ENCODE measurements at places on chromosomes 11 and 22.

GRCh38 chr11:76282811-76283595 lies 76.7 kb upstream of the WNT11 start:
- DNase-seq: no peak

- no peak for DNase-seq
Measured at GRCh38 chr11:105774899-105775298, 165.0 kb downstream of the GRIA4 start.

DNA sequence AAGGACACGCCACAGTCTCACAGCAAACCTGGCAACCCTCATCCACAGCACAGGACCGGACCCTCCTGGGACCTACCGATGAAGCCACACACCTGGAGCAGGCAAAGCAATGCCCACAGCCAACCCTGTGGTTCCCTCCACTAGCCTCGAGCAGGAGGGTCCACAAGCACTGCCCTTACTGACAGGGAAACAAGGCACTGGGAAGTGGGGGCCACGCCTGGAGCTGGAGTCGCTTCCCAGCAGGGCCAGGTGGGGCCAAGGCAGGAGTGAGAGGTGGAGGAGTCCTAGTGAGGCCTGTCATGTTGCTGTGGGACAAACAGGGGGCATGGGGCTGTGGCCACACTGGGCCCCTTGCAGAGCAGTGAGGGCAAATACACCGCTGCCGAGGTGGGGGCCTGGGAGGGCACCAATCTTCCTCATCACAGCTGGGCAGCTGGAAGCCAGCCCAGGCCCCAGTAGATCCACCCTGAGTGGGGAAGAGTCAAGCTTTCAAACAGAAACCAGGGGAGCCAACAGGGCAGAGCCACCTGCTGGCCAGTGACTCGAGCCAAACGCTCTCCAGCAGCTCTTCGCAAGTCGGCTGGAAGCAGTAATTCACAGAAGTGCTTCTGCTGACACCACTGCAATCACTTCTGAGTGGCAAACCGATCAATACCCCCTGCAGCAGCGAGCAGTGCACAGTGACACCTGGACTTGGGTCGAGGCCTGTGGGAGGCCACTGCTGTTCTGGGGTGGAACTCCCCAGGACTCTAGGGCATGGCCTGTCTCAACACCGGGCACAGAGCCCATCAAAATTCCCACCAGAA lies 13.7 kb downstream of the SULT4A1 start:
- DNase-seq: no peak

DNA sequence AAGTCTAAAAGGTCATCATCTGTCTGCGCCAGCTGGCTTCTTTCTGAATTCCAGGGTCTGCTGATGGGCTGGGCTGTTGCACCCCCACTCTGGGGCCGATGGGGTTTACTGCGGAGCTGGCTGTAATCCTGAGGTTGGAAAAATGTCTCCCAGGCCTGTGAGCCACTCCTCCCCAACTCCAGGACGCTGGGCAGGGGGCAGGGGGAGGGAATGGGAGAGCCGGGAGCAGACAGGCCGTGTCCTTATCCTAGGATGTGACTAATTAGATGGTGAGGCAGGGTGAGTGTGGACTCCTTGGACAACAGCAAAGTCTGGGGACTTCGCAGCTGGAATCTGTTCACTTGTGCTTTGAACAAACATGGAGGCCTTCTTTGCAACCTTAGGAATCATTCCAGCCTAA lies 48.7 kb downstream of the LRRC32 start:
- DNase-seq: no peak

- no peak for DNase-seq
Measured at GRCh38 chr22:23722724-23723123, 28.2 kb downstream of the ZNF70 start.

- DNase-seq: no peak
Measured at GRCh38 chr22:47090591-47091245, 328.3 kb downstream of the TBC1D22A start.

- DNase-seq: peak; percentile 2
Measured at GRCh38 chr11:61332281-61332796, 566 bp downstream of the DDB1 start.

DNA sequence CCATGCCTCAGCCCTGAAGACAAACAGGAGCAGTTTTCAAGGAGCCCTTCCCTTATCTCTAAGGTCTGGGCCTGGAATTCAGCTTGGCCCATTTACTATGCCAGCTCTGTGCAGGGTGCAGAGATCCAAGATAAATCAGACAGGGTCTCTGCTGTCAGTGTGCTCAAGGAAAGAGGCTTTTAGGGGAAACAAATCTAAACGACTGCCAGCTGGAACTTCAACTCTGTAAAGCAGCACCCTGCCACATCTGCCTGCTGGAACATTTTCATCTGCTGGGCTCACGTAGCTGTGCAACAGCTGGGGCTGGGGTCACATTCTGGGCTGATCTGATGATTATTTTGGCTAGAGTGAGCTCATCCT lies 19.8 kb upstream of the EHF start:
- no peak for DNase-seq

DNA sequence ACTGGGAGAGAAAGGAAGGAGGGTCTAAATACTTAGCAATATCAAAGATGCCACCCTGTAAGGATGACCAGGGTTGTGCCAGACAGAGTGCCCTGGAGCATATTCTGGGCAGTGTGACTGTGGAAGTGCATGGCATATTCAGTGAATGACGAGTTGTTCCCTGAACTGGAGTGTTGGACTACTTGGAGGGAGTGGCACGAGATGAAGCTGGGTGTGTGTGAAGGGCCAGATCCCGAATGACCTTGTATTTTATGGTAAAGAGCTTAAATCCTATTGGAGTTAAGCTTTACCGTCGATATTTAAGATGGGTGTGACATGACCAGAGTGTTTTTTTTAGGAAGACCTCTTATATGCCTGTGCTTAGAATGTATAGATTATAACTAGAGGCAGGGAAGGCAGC lies 48.8 kb downstream of the STIM1 start:
- no peak for DNase-seq

DNA sequence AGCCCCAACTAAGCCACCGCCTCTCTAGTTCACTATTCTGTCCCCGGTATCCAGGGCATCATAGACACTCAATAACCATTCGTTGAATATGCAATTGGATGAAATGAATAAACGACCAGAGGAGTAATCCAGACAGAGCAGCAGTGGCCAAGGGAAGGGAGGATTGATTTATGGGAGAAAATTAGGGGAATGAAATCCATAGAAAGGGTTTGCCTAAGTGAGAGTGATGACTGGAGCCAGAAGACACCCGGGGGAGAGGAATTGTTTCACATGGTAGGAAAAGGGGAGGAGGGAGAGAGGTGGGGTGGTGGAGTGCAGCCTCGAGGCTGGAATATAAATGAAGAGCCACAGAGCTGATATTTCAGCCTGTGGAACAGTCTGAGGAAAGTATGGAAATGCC lies 168.2 kb downstream of the COMMD9 start:
- no peak for DNase-seq

GRCh38 chr11:63567044-63567840 lies 4.1 kb upstream of the PLAAT2 start:
- peak; percentile 84 for DNase-seq

GRCh38 chr11:108891909-108892511 lies 227.1 kb downstream of the DDX10 start:
- no peak for DNase-seq

GRCh38 chr22:30650508-30651116 lies 15.0 kb downstream of the SLC35E4 start:
- no peak for DNase-seq

GRCh38 chr11:46480166-46480726 lies 88.7 kb upstream of the CHRM4 start:
- no peak for DNase-seq

DNA sequence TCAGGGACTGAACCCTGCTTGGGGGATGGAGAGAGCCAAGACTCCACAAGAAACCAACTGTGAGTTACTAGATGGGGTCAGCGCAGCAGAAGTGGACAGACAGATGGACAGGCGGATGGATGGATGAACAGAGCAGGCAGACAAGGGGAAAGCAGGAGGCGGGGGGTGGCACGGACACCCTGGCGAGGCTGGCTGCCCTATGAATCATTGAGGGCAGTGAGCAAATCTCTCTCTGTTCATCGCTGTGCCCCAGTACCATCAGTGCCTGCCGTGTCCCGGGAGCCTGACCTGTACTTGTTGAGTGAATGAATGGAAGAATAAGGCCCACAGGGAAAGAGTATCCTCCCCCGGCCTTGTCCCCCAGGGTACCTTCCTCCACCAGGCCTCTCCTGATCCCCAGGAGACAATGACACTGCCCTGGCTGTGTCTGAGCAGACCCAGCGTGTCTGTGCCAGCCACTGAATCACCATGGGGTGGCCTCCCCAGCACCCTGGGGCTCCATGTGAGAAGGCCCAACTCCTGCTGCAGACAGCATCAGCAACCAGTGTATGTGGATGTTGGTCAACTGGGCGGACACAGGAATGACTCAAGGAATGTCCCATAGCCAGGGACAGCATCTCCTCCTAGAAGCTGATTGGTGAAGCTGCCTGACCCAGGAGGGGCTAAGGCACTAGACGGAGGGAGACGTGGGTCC lies 5.1 kb upstream of the KLHL35 start:
- DNase-seq: no peak

DNA sequence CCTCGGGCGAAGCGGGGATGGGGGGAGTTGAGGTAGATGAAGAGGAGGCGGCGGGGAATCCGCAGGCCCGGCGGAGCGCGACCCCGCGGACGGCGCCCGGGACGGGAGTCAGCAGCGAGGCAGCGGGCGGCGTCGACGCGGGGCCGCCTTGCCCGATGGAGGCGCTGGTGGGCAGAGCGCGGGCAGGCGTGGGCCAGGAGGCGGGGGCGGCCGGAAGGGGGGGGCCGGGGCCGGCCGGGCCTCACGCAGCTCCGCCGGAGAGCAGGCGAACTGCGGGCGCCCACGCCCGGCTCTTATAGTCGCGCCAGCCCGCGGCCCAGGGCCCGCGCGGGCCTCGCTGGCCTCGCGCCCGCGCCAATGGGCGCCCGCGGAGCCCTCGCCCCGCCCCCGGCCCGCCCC lies at the start of gene IGF2:
Gene IGF2, minus strand, starts transcription at position 267 of the 399 bp plus-strand sequence. CDS start 3,866 bp downstream, outside the sequence.
- no peak for DNase-seq

GRCh38 chr11:11313426-11313825 lies 39.6 kb downstream of the CSNK2A3 start:
- DNase-seq: peak; percentile 83

GRCh38 chr11:12963051-12963450 lies 46.1 kb upstream of the RASSF10 start:
- DNase-seq: no peak

DNA sequence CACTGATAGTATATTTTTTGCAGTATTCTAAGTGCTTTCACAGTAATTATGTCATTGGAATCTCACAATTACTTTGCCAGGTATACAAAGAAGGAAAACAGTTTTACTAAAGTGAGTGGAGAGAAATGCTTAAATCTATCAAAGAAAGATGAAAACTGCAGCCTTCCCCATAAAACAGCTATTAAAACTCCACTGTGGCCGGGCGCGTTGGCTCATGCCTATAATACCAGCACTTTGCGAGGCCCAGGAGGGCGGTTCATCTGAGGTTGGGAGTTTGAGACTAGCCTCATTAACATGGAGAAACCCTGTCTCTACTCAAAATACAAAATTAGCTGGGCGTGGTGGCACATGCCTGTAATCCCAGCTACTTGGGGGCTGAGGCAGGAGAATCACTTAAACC lies 19.1 kb downstream of the OR51E1 start:
- no peak for DNase-seq

- DNase-seq: no peak
Measured at GRCh38 chr22:42803389-42803788, 53.7 kb downstream of the ARFGAP3 start.

- DNase-seq: no peak
Measured at GRCh38 chr11:106642331-106642730, 375.9 kb downstream of the GUCY1A2 start.

DNA sequence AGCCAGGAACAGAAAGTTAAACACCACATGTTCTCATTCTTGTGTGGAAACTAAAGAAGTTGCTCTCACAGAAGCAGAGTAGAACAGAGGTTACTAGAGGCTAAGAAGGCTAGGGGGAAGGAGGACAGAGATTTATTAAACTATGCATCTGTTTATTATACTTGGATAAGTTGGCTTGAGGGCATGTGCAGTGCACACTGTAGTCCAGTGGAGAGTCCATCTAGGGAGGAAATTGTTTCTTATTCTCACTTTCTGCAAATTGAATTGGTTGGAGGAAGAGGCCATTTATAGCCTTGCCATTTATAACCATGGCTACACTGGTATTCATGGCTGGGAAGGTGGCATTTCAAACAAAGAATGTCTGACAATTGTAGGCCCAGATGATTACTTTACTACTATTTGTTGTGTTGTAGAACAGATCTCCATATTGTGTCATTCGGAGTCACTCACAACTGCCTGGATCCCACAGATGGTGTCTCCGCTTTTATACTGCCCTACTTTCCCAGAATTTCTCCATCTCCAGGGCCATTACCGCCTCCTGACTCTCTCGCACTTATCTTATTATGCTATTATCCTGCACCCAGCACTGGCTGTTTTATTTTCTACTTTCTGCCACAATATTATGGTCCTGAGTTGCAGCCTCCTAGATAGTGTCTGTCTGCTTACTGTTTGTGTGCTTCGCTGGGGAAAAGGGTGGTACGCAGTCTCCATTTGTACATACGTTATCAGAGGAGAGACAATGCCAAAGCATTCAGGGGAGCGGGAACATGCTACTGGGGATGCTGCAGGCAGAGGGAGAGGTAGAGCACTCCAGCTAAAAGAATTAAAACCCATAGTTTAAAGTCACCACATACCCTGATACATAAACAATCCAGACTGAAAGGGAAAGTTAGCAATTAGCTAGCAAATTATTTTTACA lies 169.3 kb upstream of the BLID start:
- DNase-seq: no peak

- no peak for DNase-seq
Measured at GRCh38 chr11:75194147-75194546, 43.2 kb downstream of the SLCO2B1 start.

GRCh38 chr11:75760243-75760642 lies 8.3 kb upstream of the DGAT2 start:
- no peak for DNase-seq

DNA sequence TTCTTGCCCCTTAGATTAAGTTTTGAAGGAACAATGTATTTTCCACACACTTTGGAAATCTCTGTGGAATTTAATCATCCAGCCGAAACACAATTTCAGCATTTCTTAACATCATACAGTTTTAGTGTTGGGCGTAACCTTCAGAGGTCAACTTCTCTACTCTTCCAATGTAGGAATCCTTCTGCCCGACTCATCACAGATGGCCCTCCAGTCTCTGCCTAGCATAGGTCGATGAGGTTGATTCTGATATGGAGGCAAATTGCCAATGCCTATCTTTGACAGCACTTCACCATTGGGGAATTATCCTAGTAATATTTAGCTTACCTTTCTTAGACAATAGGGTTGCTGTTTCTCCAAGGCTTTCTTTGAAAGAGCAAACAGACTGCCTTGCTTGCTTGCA lies 175.7 kb upstream of the TTC12 start:
- DNase-seq: no peak

DNA sequence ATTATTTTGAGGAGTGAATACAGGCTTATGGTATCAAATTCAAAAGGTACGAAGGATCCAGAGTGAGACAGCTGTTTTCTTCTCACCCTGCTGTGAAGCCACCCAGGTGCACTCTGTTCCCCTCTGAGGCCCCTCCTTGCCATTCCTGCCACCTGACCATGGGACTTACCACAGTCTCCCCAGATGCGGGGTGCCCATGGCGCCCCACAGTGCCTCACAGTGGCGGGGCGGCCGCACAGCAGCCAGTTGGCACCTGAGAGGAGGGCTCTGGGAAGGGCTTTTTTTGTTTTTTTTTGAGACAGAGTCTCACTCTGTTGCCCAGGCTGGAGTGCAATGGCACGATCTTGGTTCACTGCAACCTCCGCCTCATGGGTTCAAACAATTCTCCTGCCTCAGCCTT lies 151.7 kb downstream of the CEP164 start:
- no peak for DNase-seq

GRCh38 chr11:3177931-3178330 lies 12.8 kb upstream of the OSBPL5 start:
- peak; percentile 72 for DNase-seq

Measured in inflammatory macrophage (primary cell).